PC-9 (cell line): ENCODE measurements at places on chromosomes 12 and 14.

DNA sequence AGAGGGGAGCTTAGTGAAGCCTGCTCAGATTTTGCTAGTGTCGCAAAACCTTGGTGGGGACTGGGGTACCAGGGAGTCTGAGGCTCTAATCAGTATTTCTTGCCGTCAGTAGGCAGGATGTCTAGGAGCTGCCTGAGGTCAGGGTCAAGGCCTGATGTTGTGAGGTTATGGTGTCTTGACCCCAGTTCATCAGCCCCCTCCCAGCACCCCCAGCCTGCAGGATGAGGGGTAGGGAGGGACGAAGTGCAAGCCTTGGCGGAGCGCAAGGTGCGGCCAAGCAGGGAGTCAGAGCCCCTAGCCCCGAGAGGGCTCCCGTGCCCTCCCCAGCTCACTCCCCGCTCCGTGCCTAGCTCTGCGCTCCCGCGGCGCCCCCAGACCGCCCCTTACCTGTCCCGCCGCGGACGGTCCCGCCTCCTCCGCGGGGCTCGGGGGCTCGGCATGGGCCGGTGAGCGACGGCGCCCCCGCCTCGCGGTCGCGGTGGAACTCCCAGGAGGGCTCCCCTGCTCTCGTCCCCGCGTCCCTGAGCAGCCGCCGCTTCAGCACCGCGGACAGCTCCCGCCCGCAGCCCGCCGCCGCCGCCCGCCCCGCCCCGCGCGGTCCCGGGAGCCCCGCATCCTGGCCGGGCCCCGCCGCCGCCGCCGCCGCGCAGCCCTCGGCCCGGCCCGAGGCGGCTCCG lies 347 bp downstream of the SYNDIG1L start:
- no peak for DNase-seq

GRCh38 chr14:104403421-104404220 lies 175.9 kb upstream of the C14orf180 start:
- DNase-seq: no peak

DNA sequence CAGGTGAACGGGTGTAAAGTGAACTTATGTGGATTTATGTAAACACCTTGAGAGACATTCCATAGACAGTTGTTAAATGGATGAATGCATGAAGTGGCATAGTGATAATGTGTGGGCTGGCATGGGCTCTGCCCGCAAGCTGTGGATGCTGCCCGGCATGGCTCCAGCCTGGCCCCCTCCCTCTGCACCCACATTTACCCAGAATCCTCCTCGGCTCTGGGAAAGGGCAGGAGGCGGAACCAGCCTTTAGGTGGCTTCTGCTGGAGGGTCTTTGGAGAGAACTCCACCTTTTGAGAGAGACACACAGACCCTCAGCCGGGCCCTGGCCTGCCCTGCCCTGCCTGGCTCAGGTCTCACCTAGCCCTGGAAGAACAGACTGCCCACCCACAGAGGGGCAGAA lies 18.7 kb downstream of the RASAL1 start:
- no peak for DNase-seq

DNA sequence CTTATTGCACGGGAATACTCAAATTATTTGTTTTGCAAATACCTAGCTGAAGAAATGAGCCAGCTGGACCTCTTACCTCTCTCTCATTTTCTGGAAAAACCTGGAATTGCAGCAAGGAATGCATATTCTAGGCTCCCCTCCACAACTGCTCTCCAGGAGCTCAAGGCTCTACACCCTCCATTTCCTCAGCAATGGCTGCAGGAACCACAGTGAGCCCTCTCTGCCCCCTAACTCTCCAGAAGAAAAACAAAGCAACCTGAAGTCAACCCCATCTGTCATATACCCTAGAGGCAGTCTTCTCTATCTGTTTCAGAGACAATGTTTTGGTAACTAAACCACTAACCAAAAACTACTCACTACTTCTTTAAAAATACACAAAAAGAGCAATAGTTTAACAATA lies 221.6 kb downstream of the SLC25A21 start:
- DNase-seq: no peak

DNA sequence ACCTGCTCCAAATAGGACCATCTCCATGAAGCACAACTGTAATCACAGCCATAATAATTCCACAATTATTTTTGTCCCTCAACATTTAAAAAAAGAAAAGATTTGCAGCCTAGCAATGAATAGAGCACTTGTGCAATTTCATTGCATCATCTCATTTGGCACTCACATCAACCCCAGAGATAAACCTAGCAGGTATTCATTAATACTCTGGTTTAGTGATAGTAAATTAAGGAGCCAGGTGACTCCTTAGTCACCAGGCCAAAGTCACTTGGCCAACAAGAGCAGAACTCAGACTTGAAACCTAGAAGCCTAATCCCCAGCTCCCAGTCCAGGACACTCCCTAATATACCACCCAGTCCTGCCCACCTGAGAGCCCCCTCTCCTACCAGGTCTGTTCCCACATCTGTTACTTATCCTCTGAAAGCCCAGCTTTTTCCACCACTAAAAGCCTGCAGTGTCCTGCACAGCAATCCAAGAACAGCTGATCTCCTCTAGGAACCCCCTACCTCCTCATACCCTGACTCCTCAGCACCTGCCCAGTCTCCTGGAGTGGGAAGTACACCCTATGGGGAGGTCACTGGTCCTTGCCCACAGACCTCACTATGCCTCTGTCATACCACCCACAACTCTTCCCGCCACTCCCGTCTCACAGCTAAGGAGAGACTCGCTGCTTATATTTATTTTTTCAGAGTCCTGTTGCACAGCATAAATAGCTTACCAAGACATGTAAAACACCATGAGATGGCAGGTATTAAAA lies 22.1 kb downstream of the OR10P1 start:
- DNase-seq: no peak

DNA sequence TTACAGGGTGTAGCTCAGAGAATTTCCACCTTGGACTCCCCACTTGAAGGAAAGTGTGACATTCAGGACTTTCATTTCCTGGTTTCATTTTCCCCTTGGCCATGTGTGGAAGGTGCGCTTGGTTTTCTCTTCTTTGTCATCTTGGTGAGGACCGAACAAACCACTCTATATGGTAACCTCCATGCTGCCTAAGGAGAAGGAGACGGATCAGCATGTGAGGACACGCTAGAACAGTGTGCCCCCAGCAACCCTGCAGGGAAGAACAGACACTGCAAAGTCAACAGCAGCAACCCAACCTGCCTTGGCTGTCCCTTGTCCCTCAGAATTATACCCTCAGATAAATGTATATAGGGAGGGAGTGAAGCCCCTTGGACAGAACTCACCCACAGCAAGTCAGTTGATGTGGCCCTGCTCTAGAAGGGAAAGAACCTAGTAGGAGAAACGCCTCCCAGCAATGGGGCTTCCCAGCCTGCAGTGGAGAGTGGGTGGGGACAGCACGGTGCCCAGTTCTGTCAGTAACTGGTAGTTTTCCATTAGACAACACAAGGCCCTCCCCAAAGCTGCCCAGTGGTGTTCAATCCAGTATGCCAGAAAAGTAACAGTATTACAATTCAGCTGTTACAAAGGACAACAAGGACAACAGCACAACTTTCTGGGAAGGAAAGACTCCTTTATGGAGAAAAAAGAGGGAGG lies 18.9 kb upstream of the COCH start:
- DNase-seq: no peak

GRCh38 chr12:76945867-76946266 lies 67.0 kb upstream of the CSRP2 start:
- no peak for DNase-seq

GRCh38 chr12:26297396-26298070 lies 102.2 kb downstream of the SSPN start:
- no peak for DNase-seq

DNA sequence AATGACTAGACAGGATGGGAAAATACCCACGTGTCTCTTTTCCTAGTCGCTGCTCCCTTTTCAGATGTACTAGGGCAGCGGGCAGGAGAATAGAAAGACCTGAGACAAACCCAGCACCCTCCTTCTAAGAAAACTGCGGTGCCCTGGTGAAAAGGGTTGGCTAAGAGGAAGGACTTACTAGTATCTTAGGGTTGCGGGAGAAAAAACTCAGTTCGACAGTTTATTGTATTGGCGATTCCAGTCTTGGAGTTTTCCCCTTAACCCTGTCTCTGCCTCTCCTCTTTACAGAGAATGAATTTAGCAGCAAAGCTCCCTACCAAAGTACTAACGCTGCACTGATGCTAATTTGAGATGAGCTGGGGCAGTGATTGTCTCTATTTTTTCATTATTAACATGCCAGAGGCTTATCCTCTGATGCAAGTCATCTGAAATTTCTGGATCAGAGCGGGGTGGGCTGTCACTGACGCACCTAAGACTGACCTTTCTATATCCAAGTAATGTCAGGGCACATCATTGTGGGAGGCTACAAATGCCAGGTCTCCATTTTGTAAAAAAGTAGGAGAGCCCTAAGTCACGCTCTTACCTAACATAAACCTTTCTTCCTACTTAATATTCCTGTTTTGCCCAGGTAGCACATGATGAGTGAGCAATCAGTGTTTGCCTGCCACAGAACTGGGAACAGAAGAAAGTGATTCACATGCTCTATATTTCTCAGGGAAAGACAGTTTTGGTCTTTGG lies 916 bp upstream of the PAWR start:
- peak; percentile 19 for DNase-seq

GRCh38 chr14:72049462-72049861 lies 117.2 kb downstream of the RGS6 start:
- no peak for DNase-seq

DNA sequence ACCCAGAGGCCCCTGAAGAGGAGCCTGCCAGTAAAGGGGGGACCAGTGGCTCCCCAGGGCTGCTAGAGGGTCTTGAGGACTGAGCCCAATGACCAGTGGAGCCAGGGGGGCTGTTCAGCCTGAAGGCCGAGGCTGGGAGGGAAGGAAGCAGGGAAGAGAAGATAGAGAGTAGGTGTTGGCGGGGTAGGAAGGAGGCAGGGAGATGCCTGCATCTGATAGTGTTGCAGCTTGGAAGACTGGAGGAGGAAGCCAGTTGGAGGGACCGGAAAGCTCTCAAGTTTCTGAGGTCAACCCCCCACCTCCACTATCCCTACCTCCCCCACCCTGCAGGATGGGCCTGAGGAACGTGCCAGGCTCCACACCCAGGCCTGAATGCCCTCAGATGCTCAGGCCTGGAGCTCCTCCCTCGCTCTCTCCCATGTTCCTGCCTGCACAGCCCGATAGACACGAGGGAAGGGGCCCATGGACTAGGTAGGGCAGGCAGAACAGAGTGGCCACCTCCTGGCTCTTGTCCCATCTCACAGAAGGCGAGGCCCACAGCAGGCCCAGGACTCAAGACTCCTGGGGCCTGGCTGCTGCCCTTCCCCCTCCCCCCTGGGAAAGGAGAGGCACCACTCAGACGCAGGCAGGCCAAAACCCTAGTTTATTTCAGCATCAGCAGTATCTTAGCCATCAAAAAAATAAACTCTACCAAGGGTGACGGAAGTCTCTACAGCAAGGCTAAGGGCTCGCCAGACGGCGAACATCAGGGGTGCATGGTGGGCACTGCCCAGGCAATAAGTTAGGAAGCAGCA lies 3.4 kb downstream of the CKB start:
- no peak for DNase-seq

DNA sequence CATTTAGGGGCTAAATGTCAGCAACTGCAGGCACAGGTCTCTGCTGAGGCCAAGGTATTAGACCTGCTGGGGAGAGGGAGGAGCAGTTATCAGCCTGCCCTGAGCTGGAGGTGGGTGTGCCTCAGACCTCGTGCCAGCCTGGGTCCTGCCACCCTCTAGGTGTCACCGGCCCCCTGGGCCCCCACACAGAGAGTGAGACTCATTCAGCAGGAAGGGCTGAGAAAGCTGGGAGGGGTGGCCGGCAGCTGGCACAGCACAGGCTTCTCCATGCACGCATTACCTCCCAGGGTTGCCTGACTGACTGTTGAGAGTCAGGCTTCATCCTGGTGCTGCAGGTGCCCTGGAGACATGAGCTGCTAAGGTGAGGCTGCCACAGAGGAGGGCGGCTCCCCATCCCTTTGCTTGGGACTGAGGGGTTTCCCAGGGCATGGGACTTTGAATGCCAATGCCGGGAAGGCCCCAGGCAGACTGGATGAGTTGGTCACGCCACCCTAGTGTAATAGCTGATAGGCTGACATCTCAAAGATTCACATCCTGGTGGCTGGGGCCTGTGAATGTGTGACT lies 75.3 kb upstream of the C14orf180 start:
- DNase-seq: no peak

DNA sequence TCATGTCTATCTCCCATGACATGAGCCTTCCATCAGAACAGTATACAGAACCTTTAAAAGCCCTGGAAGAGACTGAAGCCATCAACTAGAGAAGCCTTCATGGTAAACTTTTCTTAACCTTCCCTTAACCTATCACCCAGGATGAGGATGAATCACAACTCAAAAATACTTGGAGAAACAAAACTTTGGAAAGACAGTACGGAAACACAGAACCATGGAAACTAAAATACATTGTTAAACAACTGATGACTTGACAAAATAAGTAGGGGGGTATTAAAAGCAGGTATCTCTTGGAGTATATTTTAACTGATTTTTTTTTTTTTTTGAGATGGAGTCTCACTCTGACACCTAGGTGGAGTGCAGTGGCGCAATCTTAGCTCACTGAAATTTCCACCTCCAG lies 8.7 kb downstream of the TM7SF3 start:
- no peak for DNase-seq

- peak; percentile 50 for DNase-seq
These were observed 33.3 kb downstream of the ATP2A2 start for GRCh38 chr12:110314308-110314707.

DNA sequence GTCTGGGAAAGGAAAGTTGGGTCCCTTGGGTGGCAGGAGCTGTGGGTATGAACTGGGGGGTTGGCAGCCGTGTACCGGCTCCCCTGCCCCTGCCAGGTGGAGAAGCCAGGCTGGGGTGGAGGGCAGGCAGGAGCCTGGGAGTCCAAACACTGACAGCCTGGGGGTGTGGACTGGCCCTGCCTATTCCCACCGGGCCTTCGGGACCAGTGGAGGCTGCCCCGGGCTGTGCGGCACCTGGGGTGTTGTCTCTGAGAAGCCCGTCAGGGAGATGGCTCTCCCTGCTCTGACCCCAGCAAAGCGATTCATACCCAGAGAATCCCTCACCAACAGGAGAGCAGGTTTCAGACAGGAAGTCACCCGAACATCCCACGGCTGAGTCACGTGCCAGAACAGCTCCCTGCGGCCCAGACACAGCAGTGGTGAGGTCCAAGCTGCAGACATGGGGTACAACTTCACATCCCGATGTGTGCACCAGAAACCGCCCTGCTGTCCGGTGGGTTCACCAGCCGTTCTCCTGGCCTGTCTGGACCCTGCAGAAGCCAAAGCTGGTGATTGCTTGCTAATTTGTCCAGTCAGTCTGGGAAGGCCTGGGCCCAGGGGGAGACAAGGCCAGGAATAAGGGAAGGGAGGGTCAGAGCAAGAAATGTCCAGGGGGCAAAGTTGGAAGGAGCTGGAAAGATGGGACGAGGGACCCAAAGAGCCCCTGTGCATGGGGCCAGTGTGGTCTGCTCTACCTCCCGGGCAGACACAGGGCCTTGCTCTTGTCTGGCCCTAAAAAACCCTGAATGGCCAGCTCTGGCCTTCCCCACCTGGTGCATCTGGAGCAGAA lies 2.1 kb upstream of the GPR132 start:
- DNase-seq: no peak

DNA sequence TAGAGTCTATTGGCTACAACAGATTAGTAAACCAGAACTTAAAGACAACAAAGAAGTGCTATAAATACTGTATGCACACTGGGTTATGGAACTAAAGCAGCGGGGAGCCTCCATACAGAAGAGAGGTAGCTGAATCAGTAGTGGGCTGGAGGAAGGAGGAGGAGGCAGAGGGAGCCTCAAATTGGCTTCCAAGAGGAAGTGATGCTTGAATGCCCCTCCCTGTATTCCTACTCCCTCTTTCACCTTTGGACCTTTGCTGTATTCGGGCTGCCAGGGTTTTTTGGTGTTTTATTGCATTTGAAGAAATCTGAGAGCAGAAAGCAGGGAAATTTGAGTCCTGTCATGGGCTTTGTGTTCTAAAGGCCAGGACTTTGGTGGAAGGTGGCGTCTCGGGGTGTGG lies 104.0 kb upstream of the PTPRB start:
- no peak for DNase-seq
